Esophagus squamous epithelium (tissue), 5 donors: ENCODE measurements at places on chromosomes 4 and X.

DNA sequence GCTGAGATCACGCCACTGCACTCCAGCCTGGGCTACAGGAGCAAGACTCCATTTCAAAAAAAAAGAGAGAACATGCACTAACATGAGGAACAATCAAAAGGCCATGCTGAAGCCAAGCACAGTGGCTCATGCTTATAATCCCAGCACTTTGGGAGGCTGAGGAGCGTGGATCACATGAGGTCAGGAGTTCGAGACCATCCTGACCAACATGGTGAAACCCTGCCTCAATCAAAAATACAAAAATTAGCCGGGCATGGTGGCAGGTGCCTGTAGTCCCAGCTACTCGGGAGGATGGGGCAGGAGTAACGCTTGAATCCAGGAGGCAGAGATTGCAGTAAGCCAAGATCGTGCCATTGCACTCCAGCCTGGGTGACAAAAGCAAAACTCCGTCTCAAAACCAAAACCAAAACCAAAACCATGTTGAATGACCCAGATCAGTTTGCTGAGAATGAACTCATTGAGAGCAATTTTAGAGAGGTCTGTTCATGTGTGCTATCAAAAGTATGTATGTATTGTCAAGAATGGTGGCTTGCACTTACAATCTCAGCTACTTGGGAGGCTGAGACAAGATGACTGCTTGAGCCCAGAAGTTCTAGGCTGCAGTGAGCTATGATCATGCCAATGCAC lies 44.8 kb downstream of the PDS5A start:
- DNase-seq, result no peak

GRCh38 chr4:171814545-171814944 lies 1.3 kb downstream of the GALNTL6 start:
- DNase-seq, result no peak

DNA sequence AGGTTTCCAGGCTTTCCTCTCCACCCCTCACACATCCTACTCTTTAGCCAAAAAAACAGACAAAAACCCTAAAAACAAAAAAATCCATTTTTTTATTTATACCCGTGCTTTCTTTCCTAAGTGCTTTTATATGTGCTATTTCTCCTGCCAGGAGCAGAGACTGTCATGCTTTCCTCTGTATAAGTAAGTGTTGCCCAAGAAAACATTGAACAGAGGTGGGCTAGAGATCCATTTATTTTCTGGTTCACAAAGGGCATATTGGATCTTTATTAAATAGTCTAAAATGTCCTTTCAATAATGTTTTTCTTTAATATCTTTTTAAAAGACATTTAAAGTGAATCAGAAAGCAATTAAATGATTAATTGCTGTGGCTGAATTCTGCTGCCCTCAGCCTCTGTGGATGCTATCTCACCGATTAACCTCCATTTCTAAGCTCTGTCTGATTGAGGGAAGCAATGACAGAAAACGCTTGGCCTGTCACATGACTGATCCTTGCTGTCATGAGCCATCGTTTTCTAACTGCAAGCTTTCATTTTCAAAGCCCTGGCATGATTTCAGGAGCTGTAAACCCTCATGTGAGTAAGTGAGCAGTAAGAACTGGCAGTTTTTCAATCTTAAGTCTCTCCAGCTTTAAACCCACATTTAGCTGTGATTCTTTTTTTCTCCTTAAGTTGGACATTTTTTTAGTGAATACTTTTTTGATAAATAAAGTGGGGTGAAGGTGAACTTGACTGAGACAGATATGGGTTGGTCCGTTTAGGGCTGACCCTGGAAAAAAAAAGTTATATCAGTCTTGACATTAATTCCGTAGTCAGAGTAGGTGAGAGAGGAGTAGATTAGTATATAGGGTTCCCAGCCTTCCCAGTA lies 180.7 kb upstream of the PGRMC2 start:
- DNase-seq, result no peak

GRCh38 chr4:122531514-122531913 lies 75.0 kb upstream of the IL2 start:
- no peak for DNase-seq

GRCh38 chr4:177450426-177451107 lies 8.3 kb upstream of the AGA start:
- DNase-seq, result no peak

- DNase-seq, result no peak
Observed at GRCh38 chr4:40550948-40551462, 78.7 kb downstream of the RBM47 start.

GRCh38 chr4:157005831-157006230 lies 34.2 kb upstream of the PDGFC start:
- no peak for DNase-seq

- no peak for DNase-seq
Observed at GRCh38 chr4:44662623-44663005, 11.2 kb upstream of the YIPF7 start.

DNA sequence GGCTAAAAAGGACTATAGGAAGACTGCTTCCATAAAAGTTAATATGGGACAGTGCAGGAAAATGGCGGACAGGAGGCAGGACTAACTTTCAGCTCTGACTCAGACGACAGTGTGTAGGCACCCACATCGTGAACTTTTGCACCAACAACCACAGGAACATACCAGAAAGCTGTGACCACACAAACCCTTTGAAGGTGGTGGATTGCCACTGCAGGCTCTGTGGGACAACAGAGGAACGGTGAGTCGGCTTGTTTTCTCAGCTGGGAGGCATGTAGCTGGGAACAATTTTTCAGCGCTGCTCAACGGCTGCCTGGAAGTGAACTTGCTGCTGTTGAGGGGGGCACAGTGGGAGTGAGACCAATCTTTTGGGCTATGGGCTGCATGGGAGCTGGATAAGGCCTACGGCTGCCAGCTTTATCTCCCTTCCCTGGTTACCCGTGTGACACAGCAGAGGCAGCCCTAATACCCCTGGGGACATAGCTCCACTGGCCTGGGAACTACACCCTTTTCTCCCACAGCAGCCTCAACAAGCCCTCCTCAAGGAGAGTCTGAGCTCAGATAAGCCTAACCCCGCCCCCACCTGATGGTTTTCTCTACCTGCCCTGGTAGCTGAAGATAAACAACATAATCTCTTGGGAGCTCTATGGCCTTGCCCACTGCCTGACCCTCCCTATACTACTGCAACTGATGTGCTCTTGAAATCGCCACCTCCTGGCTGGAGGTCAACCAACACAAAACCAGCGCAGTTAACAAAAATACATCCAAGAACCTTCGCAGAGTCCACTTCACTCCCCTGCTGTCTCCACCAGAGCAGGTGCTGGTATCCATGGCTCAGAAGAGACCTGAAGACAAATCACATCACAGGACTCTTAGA lies 1537.0 kb downstream of the C4orf33 start:
- DNase-seq, result no peak

- no peak for DNase-seq
Observed at GRCh38 chrX:46125111-46125510, 420.1 kb downstream of the ZNF674 start.

DNA sequence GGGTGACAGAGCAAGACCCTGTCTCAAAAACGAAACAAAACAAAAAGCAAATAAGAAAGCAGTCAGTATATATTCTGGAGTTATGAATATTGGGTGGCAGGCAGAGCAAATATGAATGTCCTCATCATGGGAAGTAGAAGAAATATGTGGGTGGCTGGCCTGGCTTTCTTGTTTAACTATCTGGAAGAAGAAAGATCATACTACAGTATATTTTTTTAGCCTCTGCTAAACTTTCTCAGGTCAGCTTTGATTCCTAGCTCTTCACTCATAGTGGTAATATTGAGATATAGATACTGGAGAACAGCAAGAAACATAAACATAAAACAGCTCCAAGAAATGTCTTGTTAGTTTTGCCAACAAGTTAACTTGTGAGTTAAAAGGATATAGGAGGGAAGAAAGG lies 192.5 kb downstream of the SOWAHB start:
- DNase-seq, result no peak

GRCh38 chr4:75675004-75675531 lies 1.9 kb upstream of the G3BP2 start:
- DNase-seq, result no peak
